ENCODE measurements at places on chromosomes 16 and 17.

GRCh38 chr17:70871180-70871818 is 702.0 kb downstream of the KCNJ2 start:
- H3K4me1 ChIP-seq = no peaks in the 10 kb centered on the region

GRCh38 chr17:28970879-28971278 is 19.6 kb upstream of the PHF12 start:
- DNase-seq = no peak
- no peak overlapping the region for H3K4me3 ChIP-seq
- H3K4me1 ChIP-seq = no peaks in the 10 kb centered on the region
- H3K27ac ChIP-seq = no peak overlapping the region
- H3K36me3 ChIP-seq = no peaks in the 10 kb centered on the region
- no peaks in the 10 kb centered on the region for H3K27me3 ChIP-seq

DNA sequence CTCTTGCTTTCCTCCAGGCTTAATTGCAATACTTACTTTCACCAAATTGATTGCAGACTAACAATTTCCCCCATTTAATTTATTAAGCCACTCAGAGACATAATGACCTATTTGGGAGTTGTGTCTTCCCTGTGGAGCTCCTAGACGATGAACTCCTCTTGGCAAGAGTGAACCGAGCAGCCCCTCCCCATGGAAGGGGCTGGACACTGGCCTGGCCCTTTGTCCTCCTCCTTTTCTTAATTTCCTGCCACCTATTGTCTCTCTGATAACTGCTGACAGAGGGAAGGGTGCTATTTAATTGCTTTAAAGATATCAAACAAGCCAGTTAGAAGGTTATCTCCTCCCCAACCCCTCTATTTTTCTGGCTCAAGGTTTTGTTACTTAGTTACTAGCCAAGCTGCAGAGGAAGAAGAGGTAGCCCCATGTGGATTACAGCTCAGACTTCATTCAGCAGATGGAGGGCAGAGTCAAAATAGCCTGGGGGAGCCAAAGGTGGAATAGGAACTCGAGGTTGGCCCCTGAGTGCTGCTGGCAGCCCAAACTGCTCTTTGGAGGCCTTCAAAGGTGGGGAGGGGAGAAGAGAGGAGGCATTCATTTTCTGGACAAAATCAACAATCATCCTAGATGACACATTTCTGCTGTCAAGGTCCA is 3.7 kb upstream of the SSTR2 start:
- H3K4me1 ChIP-seq = peaks cover 11% of the 10 kb centered on the region
- H3K4me3 ChIP-seq = no peak overlapping the region
- H3K36me3 ChIP-seq = no peaks in the 10 kb centered on the region
- DNase-seq = no peak
- peak overlapping the region; percentile 19 for H3K27ac ChIP-seq

- no peaks in the 10 kb centered on the region for H3K27me3 ChIP-seq
These were observed 52.7 kb downstream of the ZNF18 start for GRCh38 chr17:11944587-11944986.

DNA sequence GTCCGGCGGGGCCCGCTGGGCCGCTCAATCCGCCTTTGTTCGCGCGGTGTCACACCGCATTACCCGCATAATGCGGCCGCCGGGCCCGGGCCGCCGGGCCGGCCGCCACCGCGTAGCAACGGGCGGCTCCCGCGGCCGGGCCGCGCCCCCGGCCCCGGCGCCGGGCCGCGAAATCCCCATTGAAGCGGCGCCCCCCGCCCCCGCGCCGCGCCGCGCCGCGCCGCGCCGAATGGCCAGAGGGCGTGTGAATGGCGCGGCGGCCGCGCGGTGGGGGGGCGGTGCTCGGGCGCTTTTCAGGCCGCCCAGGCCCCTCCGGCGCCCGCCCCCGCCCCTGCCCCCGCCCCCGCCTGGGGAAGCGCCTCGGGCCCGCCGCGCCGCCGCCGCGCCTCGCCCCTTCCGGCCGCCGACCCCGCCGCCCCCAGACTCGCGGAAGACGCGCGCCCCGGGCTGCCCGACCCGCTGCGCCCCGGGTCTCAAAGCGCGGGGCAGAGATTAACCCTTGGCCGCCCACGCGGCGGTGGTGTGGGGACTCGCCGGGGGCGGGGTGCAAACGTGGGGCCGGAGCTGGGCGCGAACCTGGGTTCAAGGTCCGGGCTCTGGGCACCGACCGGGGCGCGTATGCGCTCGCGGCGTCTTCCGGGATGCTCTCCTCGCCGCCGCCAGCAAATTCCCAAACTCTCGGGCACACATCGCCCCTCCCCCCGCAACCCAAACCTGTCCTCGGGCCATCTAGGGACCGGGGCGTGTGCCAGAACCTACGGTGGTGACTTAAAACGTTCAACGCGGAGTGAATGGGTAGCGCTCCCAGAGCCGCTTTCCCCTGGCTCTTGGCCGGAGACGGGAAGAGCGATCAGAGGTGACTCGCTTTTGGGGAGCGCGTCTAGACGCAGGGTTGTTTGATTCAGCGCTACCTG is 46.7 kb downstream of the WNT3 start:
- H3K36me3 ChIP-seq = no peaks in the 10 kb centered on the region
- peak; percentile 28 for DNase-seq
- peak overlapping the region; percentile 69 for H3K4me3 ChIP-seq
- H3K27me3 ChIP-seq = peaks cover 31% of the 10 kb centered on the region
- H3K27ac ChIP-seq = no peak overlapping the region

- peak overlapping the region; percentile 29 for H3K4me3 ChIP-seq
- peaks cover 13% of the 10 kb centered on the region for H3K36me3 ChIP-seq
- H3K27me3 ChIP-seq = no peaks in the 10 kb centered on the region
These were observed 1.7 kb upstream of the NLRP1 start for GRCh38 chr17:5585836-5586521.

GRCh38 chr17:19877364-19877945 is 9.7 kb upstream of the ULK2 start:
- no peaks in the 10 kb centered on the region for H3K36me3 ChIP-seq
- DNase-seq = no peak
- H3K27me3 ChIP-seq = no peaks in the 10 kb centered on the region
- H3K4me1 ChIP-seq = peaks cover 38% of the 10 kb centered on the region

DNA sequence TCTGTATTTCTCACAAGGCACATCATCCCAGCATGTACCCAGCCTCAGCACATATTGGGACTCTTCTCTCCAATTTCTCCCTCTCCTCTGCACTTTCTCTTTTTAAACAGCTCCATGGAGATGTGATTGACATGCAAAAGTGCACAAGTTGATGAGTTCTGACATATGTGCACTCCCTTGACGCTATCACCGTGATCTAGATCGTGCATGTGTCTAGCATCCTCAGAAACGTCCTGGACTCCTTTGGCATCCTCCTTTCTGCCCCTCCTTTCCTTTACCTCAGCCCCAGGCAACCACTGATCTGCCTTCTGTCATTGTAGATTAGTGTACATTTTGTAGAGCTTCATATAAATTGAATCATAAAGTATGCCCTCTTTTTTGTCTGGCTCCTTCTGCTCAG is 108.0 kb upstream of the HSBP1 start:
- no peaks in the 10 kb centered on the region for H3K4me1 ChIP-seq
- no peaks in the 10 kb centered on the region for H3K36me3 ChIP-seq
- peaks cover 7% of the 10 kb centered on the region for H3K27me3 ChIP-seq
- H3K27ac ChIP-seq = no peak overlapping the region
- no peak for DNase-seq

DNA sequence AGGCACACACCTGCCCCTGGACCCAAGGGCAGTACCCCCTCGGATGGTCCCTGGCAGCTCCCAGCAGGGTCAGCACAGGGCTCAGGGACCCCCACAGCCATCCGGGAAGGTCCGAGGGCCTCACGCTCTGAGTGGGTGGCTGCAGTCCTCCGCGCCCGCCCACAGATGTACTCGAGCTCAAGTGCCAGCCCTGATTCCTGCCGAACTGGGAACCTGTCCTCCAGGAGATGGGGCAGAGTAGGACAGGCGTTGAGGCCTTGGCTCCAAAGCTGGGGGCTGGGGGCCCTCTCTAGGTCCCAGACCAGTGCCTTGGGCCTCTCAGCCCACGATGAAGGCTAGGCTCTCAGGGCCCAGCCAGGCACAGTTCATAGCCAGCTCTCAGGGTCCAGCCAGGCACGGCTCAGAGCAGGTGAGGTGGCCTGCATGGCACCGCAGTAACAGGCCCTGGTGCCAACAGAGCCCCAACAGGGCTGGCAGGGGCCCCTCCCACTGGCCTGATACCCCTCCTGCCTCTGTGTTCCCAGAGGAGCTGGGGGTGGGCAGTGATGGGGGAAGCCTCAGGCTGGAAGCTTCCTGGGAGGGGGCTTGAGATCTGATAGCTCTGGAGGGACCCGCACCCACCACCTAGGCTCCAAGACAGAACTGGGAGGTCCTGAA is 35.5 kb upstream of the PVALEF start:
- no peaks in the 10 kb centered on the region for H3K36me3 ChIP-seq
- no peaks in the 10 kb centered on the region for H3K27me3 ChIP-seq
- DNase-seq = no peak
- no peak overlapping the region for H3K4me3 ChIP-seq

DNA sequence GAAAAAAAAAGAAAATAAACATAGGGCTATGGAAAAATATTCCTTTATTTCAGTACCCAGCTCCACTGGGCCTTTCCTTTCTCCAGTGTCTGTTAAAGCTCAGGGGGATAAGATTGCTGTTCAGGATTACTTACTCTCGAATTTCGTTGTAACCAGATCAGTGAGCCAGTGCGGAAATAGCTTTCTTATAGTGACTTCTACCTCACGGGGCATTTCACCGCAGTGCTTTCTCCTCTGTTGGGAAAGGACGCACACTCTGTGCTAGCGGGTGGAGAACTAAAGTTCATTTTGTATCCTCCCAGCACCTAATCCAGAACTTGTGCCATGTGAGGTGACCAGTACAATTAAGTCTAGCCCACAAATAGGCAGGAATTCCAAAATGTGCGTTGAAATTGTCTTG is 38.3 kb downstream of the RPA1 start:
- H3K4me1 ChIP-seq = peaks cover 42% of the 10 kb centered on the region
- H3K27me3 ChIP-seq = no peaks in the 10 kb centered on the region
- H3K36me3 ChIP-seq = peaks cover 10% of the 10 kb centered on the region
- no peak overlapping the region for H3K27ac ChIP-seq
- DNase-seq = no peak

- H3K4me3 ChIP-seq = no peak overlapping the region
- peak overlapping the region; percentile 17 for H3K27ac ChIP-seq
- DNase-seq = no peak
- no peaks in the 10 kb centered on the region for H3K27me3 ChIP-seq
- H3K4me1 ChIP-seq = peaks cover 52% of the 10 kb centered on the region
These were observed 27.1 kb downstream of the TAC4 start for GRCh38 chr17:49820773-49821172.

GRCh38 chr16:30743716-30744115 is 4.5 kb upstream of the PHKG2 start:
- no peaks in the 10 kb centered on the region for H3K27me3 ChIP-seq
- H3K27ac ChIP-seq = no peak overlapping the region
- H3K4me1 ChIP-seq = peaks cover 22% of the 10 kb centered on the region
- DNase-seq = no peak

DNA sequence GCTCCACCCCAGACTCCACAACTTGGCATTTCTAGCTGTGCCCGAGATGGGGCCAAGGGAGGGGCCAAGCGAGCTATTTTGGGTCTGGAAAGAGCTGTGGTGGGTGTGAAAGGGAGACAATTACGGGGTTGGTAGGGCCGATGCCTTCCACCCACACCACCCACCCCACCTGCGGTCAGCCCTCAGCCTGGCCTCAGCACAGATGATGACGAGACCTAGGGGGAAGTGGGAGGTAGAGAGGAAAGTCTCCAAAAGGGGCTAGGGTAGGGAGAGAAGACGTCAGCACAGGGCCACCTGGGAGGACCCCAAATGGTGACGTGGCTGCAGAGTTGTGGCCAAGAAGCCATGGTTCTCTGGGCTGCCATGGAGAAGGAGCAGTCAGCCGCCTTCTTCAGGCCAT is 83.1 kb downstream of the SDK2 start:
- no peak overlapping the region for H3K27ac ChIP-seq
- H3K4me3 ChIP-seq = no peak overlapping the region
- no peaks in the 10 kb centered on the region for H3K27me3 ChIP-seq
- DNase-seq = no peak
- H3K36me3 ChIP-seq = no peaks in the 10 kb centered on the region

DNA sequence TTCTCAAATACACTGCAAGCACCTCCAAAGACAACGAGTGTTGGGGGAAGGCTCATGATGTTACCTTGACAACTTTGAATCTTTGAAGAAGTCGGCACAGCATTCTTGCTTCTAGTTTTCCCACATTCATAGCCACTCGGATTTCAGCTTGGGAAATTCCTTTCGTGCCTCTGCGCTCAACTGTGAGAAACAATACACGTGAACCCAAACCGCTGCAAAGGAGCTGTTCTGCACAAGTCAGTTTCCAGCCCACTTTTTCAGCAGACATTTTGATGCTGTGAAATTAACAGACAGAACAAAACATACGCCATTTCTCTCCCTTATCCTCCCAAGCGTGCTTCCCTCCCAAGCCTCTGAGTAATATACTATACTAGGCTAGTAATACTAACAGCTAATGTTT is 41.2 kb downstream of the GTF3C1 start:
- no peak overlapping the region for H3K4me3 ChIP-seq
- H3K27me3 ChIP-seq = no peaks in the 10 kb centered on the region
- H3K4me1 ChIP-seq = no peaks in the 10 kb centered on the region
- H3K27ac ChIP-seq = no peak overlapping the region
- DNase-seq = no peak
- peaks cover 31% of the 10 kb centered on the region for H3K36me3 ChIP-seq

GRCh38 chr16:75495076-75495674 is at the start of gene CHST6:
Gene CHST6 (minus strand): TSS chr16:75495441. CDS start chr16:75479828, 15,613 bp downstream.
- no peaks in the 10 kb centered on the region for H3K36me3 ChIP-seq
- H3K4me3 ChIP-seq = peak within 1 kb of the TSS; percentile 58
- H3K27ac ChIP-seq = no peak within 1 kb of the TSS
- peaks cover 20% of the 10 kb centered on the region for H3K27me3 ChIP-seq

DNA sequence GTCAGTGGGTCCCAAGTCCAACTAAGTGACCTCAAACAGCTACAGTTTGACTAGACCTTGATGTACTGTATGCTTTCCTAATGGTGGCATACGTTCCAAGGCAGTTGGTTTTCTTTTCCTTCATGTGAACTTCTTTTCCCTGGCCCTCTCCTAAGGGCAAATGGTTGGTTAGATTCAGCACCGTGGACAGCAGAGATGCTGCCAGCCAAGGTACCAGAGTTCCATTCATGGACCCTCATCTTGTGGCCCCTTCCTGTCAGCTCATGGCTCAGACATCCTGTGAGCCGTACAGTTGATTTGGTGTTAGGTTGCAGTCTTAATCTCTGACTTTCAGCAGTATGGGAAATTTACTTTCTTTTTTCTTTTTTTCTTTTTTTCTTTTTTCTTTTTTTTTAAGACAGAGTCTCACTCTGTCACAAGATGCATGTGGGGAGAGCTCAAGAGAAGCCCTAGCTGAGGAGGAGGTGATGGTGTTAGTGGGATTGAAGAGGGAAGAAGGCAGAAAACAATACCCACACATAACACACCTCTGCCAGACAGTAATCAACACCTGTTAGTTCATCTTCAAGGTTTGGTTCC is 122.4 kb downstream of the USP31 start:
- no peaks in the 10 kb centered on the region for H3K36me3 ChIP-seq
- peaks cover 24% of the 10 kb centered on the region for H3K27me3 ChIP-seq
- H3K4me3 ChIP-seq = no peak overlapping the region

- no peak for DNase-seq
- no peak overlapping the region for H3K4me3 ChIP-seq
- no peaks in the 10 kb centered on the region for H3K4me1 ChIP-seq
- no peaks in the 10 kb centered on the region for H3K27me3 ChIP-seq
These were observed 74.8 kb downstream of the SLC39A11 start for GRCh38 chr17:73017658-73018057.

Measured in activated naive CD4-positive, alpha-beta T cell treated with anti-CD3 and anti-CD28 coated beads for 36 hours (primary cell).